ENCODE measurements at places on chromosomes 7 and 10.

GRCh38 chr10:2342206-2342605 is 604.9 kb upstream of the ADARB2 start:
- no peak for DNase-seq

- no peak for DNase-seq
Observed at GRCh38 chr10:71058308-71058707, 154.1 kb upstream of the UNC5B start.

GRCh38 chr7:116315293-116315692 is 105.0 kb downstream of the TES start:
- DNase-seq: no peak

- peak; percentile 48 for DNase-seq
Observed at GRCh38 chr7:326809-327232, 36.9 kb downstream of the FOXL3 start.

GRCh38 chr7:95840953-95841950 is 68.9 kb downstream of the DYNC1I1 start:
- DNase-seq: peak; percentile 23

DNA sequence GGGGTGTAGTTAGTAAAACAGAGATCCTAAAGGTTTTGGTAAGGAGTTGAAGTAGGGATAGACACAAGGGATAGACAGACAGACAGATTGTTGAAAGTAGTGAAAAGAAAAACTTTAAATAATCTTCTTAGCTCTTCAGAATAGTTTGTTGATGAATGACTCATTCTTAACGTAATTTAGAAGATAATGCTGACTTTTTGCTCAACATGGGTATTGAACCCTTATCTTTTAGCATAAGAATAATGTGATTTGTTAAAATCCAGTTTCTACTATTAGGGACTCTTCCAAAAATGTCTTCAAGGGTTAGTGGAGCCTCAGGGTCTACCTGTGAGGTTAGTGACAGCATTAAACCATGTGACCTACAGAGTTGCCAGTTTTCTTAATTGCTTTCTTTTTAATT is 411.2 kb downstream of the ETV1 start:
- DNase-seq: no peak

GRCh38 chr7:139916717-139917395 is 87.8 kb downstream of the TBXAS1 start:
- no peak for DNase-seq

DNA sequence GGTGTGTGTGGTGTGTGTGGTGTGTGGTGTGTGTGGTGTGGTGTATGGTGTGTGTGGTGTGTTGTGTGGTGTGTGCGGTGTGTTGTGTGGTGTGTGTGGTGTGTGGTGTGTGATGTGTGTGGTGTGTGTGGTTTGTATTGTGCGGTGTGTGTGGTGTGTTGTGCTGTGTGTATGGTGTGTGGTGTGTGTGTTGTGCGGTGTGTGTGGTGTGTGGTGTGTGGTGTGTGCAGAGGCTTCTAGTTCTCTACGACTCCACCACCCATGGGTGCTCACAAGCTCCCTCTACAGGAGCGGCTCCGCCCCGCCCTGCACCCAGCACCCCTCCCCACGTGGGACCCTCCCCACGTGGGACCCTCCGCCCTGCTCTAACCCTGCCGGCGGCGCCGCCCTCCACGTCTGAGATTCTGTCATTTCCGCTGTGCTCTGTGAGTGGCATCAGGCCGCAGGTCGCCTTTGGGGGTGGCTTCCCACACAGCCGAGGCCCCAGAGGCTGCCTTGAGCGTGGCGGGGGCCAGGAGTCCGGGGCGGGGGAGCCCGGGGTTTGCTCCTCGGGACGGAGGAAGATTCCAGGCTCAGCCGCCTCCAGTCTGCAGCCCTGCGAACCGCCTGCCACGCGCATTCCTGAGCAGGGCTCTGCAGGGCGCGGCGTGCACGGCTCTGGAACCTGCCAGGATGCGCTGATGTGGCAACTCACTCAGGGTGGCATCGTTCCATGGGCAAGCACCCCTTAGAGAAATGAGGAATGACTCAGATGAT is 37.0 kb upstream of the DNAJB6 start:
- no peak for DNase-seq

GRCh38 chr7:29434380-29434768 is 129.3 kb upstream of the PRR15 start:
- DNase-seq: no peak

GRCh38 chr10:15741581-15741980 is 21.9 kb upstream of the ITGA8 start:
- no peak for DNase-seq

DNA sequence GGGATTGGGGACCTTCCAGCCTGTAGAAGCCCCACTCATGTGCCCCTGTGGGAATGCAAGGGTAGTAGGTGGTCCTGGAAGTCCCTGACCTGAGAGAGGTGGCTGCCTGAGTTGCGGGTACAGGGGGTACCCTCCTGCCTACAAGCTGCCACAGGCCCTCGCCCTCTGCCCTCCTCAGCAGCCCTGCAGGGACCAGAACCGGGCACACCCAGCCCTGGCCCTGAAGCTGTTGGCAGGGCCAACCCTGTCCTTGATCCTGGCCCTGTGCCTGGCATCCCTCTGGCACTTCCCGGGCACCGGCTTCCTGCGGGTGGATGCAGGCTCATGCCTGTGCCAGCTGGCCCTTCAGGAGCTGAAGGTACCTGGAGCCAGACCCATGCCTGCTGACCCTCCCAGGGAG is 54.9 kb upstream of the ELN start:
- DNase-seq: no peak

GRCh38 chr7:124074007-124074406 is 41.1 kb upstream of the TMEM229A start:
- DNase-seq: no peak

DNA sequence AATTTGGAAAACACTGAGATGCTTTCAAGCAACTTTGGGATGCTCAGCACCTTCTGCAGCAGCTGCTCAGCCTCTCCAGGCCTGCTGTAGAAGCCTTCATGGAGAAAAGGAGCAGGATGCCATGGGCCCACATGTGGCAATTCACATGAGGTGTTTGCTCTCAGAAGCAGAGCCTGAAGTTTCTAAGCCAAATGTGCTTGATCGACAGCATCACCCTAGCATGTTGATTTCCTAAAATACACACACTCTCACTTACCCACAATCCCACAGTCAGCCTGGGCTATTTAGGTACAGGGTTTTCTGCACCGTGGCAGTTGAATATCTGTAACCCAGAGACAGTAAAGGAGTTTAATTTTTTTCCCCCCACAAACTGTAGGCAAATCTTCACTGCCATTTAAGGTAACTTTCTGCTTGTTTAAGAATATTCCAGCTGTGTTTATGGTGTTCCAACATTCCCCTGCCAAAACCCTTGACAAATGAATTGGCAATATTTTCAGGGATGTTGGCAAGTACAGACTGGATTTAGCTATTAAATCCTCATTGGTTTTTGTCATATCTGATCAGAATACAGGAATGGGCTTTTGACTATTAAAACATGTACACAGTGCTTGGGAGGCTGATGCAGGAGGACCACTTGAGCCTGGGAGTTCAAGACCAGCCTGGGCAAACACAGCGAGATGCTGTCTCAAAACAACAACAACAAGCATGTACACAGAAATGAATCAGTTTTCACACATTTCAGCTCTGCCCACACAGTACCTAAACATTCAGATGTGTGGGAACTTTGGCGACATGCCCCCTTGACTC is 244.2 kb downstream of the CELF2 start:
- DNase-seq: no peak

DNA sequence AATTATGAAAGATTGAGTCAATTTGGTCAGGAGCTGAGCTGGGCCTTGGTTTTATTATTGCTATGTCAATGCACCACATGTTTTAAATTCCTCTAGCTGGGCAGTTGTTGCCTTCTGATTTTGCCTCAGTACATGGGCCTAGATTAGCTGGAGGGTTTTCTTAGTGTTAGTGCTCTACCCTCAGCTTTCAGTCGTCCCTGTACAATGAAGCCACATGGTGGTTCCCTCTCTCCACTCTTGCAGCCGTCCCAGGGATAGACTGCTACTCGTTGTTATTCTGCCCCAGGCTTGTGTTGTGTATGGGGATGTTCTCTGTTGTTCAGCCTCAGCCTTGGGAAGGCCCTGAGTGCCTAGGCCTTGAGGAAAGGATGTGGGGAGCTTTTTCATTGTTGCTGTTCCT is 37.0 kb downstream of the NHLRC2 start:
- no peak for DNase-seq

DNA sequence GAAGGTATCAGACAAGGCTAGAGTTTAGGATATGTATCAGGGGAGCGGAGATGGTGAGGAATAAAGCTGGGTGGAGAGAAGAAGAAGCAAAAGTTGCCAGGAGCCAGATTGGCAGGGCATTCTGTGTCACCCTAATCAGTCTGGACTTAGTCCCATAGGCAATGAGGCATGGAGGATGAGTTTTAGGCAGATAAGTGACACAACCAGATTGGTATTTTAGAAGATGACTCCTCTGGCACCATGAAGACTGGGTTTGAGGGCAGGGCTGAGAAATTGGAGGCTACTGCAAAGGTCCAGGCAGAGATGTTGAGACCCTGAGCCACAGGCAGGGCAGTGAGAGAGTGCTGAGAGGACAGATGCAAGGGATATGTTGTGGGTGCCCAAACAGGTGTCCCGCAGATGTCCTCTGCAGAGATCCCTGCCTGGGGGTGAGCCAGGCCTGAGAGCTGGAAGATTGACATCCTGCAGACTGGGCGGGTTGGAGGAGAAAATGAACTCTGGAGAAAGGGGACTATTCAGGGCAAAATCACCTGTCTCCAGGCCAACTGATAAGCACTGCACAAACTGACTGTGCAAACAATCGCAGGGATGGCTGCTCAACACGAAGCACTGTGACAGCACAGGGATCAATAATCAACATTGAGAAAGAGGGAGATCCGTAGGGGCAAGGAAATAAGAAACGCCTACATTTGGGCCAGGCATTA is 11.9 kb upstream of the HABP2 start:
- no peak for DNase-seq

GRCh38 chr10:132564249-132564605 is 26.6 kb downstream of the INPP5A start:
- no peak for DNase-seq

- peak; percentile 4 for DNase-seq
Observed at GRCh38 chr10:78215645-78216044, 182.0 kb downstream of the RPS24 start.

DNA sequence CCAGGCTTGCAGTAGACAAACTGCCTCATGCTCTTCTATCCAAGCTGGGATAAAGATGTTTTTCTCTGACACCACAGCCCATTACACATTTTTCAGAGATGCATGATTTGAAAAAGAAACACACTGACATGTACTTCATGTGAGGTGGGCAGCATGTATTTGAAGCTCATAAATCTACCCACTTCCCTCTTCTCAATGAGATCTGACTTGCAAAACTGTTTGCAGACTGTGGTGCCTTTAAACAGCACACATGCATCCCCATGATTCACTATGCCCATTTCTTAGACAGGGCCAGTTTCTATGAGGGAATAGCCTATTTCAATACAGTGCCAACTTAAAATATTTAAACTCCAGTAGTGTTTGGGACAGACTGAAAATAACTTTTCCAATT is 109.8 kb downstream of the GLI3 start:
- no peak for DNase-seq

- no peak for DNase-seq
Observed at GRCh38 chr10:14240253-14241189, 90.2 kb downstream of the FRMD4A start.

DNA sequence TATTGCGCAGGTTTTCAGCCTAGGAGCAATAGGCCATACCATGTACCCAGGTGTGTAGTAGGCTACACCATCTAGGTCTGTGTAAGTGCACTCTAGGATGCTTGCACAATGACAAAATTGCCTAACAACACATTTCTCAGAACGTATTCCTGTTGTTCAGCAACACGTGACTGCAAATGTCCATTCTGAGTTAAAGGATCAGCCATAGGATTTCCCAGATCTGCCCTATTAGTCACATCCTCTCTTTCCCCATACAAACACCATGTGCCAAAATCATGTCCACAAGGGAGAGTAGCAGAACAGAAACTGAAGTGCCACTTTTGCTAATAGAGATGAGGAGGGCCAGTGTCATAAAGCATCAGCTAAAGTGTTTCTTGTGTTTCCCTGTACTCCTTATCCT is 42.6 kb upstream of the AMPH start:
- no peak for DNase-seq

- no peak for DNase-seq
Observed at GRCh38 chr7:134515569-134516468, 11.5 kb upstream of the AKR1B10 start.

DNA sequence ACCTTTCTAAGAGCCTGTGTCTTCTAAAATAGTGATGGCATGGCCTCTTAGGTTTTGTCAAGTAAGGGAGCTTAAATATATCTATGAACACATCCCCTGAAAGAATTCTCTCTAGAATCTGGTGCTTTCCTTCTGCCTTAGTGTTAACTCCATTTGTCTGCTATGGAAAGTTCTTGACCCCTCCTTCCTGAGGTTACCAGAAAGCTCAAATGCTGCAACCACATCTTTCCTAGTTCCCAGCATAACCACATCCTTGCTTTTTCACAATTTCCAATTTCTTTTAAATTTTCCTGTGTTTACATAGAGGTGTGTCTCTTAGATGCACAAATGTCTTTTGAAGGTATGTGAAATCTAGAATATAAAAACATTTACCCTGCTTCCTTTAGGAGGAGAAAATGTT is 16.4 kb upstream of the GSDME start:
- no peak for DNase-seq

GRCh38 chr7:93043385-93043985 is 74.3 kb downstream of the SAMD9 start:
- no peak for DNase-seq

- no peak for DNase-seq
Observed at GRCh38 chr7:28490831-28491230, 78.5 kb downstream of the CREB5 start.

- no peak for DNase-seq
Observed at GRCh38 chr7:20477067-20477466, 138.4 kb upstream of the ABCB5 start.

DNA sequence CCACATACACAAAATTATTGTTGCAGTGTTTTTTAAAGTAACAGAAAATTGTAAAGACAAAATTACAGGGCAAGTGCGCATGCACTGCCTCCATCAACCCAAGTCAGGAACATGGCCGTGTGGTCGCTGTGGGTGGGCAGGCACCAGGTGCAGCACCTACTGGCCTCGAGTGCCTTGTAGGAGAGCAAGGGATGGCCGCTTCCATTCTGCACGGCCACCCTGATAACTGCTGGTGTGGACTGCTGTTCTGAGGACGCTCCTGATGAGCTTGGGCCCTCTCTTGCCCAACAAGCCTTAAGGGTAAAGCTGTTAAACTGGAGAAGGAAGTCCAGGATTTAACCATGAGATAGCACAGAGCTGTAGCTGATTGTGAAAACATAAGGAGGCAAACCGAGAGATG is 124.6 kb upstream of the PPP1R9A start:
- DNase-seq: no peak
